ENCODE measurements at places on chromosomes 11 and 22. TPM values are rescaled to one million over a fixed set of nuclear protein-coding genes. Genes with fewer than 3 reads are reported as not detected.

GRCh38 chr11:26806219-26806618, 84.4 kb upstream of the SLC5A12 start:
- no peak for DNase-seq
- H3K36me3 ChIP-seq = no peaks in the 10 kb centered on the region
- no peak overlapping the region for H3K27ac ChIP-seq
- H3K4me1 ChIP-seq = no peaks in the 10 kb centered on the region
- H3K4me3 ChIP-seq = no peak overlapping the region

GRCh38 chr22:18090286-18090685, 12.5 kb downstream of the PEX26 start:
- peak overlapping the region; percentile 92 for H3K27ac ChIP-seq
- DNase-seq = no peak
- H3K27me3 ChIP-seq = no peaks in the 10 kb centered on the region
- peaks cover 24% of the 10 kb centered on the region for H3K4me1 ChIP-seq

DNA sequence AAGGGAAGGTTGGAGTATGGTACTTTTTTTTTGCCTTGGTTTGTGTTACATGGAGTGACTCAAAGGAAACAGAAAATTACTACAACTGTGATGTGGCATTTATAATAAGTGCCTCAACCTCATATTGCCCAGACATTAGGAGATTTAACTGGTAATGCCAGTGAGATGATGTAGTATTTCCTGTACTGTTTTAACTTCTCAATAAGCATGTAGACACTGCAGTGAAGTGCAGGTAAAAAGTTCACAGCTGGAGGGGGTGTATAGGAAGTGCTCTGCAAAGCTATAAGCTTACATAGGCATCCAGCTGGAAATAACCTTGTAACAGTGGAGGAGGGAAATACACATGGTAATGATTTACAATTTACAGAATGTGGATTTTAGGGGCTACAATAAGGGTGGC, 138.2 kb upstream of the MTMR2 start:
- H3K4me1 ChIP-seq = peaks cover 36% of the 10 kb centered on the region
- H3K36me3 ChIP-seq = peaks cover 4% of the 10 kb centered on the region
- no peak for DNase-seq
- H3K27me3 ChIP-seq = no peaks in the 10 kb centered on the region
- peak overlapping the region; percentile 91 for H3K27ac ChIP-seq

GRCh38 chr11:108221911-108222573, 396 bp downstream of the NPAT start:
- peaks cover 59% of the 10 kb centered on the region for H3K4me1 ChIP-seq
- DNase-seq = peak; percentile 21
- H3K36me3 ChIP-seq = peaks cover 5% of the 10 kb centered on the region
- H3K4me3 ChIP-seq = no peak overlapping the region
- H3K27me3 ChIP-seq = no peaks in the 10 kb centered on the region
- no peak overlapping the region for H3K27ac ChIP-seq

Gene SMTNL1
- not detected for total RNA-seq

DNA sequence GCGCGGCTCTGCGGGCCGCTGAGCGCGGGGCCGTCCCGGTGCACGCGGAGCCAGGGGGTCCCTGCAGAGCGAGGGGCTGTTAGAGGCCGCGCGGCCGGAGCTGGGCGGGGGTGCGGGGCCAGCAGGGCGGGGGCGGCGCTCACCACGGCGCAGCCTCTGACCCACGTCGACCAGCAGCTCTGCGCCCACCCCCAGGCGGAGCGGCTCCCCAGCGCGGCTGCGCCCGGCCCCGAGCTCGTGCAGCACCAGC, 385 bp upstream of the SCO2 start:
- peaks cover 26% of the 10 kb centered on the region for H3K4me1 ChIP-seq
- peak overlapping the region; percentile 92 for H3K4me3 ChIP-seq
- H3K36me3 ChIP-seq = no peaks in the 10 kb centered on the region
- H3K27ac ChIP-seq = peak overlapping the region; percentile 93

GRCh38 chr11:16792426-16792825, 54.0 kb downstream of the C11orf58 start:
- H3K36me3 ChIP-seq = no peaks in the 10 kb centered on the region
- H3K4me1 ChIP-seq = peaks cover 28% of the 10 kb centered on the region
- peak overlapping the region; percentile 95 for H3K27ac ChIP-seq
- no peak for DNase-seq

GRCh38 chr11:27281276-27281675, 81.7 kb downstream of the CCDC34 start:
- H3K27me3 ChIP-seq = peaks cover 18% of the 10 kb centered on the region
- H3K4me1 ChIP-seq = no peaks in the 10 kb centered on the region
- no peaks in the 10 kb centered on the region for H3K36me3 ChIP-seq
- DNase-seq = no peak
- no peak overlapping the region for H3K27ac ChIP-seq
- H3K4me3 ChIP-seq = no peak overlapping the region

- no peak overlapping the region for H3K4me3 ChIP-seq
- no peak for DNase-seq
- H3K36me3 ChIP-seq = no peaks in the 10 kb centered on the region
- no peaks in the 10 kb centered on the region for H3K4me1 ChIP-seq
Measured at GRCh38 chr11:110947096-110947495, 234.9 kb upstream of the ARHGAP20 start.

GRCh38 chr11:99554232-99554903, 533.6 kb downstream of the CNTN5 start:
- no peaks in the 10 kb centered on the region for H3K36me3 ChIP-seq
- H3K27ac ChIP-seq = no peak overlapping the region
- no peaks in the 10 kb centered on the region for H3K27me3 ChIP-seq
- no peaks in the 10 kb centered on the region for H3K4me1 ChIP-seq
- no peak overlapping the region for H3K4me3 ChIP-seq

Gene VPREB1
- total RNA-seq = not detected

GRCh38 chr11:17558916-17559315, 11.9 kb downstream of the OTOG start:
- H3K27me3 ChIP-seq = peaks cover 50% of the 10 kb centered on the region
- peaks cover 4% of the 10 kb centered on the region for H3K4me1 ChIP-seq
- DNase-seq = no peak
- H3K36me3 ChIP-seq = no peaks in the 10 kb centered on the region

Gene ZBTB16
- total RNA-seq = 20.7 TPM

- H3K4me3 ChIP-seq = peak overlapping the region; percentile 55
- H3K4me1 ChIP-seq = peaks cover 9% of the 10 kb centered on the region
- no peak overlapping the region for H3K27ac ChIP-seq
- H3K27me3 ChIP-seq = peaks cover 24% of the 10 kb centered on the region
- H3K36me3 ChIP-seq = no peaks in the 10 kb centered on the region
Measured at GRCh38 chr11:78645226-78646202, 70.8 kb upstream of the NARS2 start.

DNA sequence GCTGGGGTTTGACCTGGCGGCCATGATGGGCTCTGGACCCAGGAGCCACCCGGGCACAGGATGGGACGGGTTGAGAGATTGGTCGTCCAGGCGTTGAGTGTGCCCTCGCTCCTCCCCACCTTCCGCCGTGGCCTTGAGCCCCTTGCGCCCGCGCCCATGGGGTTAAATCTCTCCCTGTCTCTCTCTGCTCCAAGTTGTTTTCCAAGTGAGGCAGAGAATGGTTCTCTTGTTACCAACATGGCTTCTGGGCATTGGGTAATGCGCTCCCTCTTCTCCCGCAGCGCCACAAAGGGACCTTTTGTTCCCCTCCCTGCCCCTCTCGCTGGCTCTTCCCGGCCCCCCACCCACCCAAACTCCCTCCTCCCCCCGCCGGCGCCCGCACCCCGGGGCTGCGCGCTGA, 18.8 kb upstream of the PICK1 start:
- H3K36me3 ChIP-seq = peaks cover 6% of the 10 kb centered on the region
- H3K4me3 ChIP-seq = no peak overlapping the region
- H3K27me3 ChIP-seq = peaks cover 17% of the 10 kb centered on the region
- H3K27ac ChIP-seq = no peak overlapping the region

- H3K4me1 ChIP-seq = no peaks in the 10 kb centered on the region
- H3K4me3 ChIP-seq = no peak overlapping the region
- no peak overlapping the region for H3K27ac ChIP-seq
- no peaks in the 10 kb centered on the region for H3K36me3 ChIP-seq
- DNase-seq = no peak
- H3K27me3 ChIP-seq = no peaks in the 10 kb centered on the region
Measured at GRCh38 chr22:19981171-19981960, 35.3 kb downstream of the ARVCF start.

GRCh38 chr11:126355324-126355925, at the start of gene ST3GAL4:
Gene ST3GAL4 (plus strand): TSS chr11:126355686. CDS start chr11:126406156, 50,470 bp downstream.
- H3K36me3 ChIP-seq = no peaks in the 10 kb centered on the region
- peaks cover 21% of the 10 kb centered on the region for H3K4me1 ChIP-seq
- peak within 1 kb of the TSS; percentile 78 for H3K27ac ChIP-seq
- DNase-seq = peak; percentile 13
- no peaks in the 10 kb centered on the region for H3K27me3 ChIP-seq
- H3K4me3 ChIP-seq = peak within 1 kb of the TSS; percentile 90

DNA sequence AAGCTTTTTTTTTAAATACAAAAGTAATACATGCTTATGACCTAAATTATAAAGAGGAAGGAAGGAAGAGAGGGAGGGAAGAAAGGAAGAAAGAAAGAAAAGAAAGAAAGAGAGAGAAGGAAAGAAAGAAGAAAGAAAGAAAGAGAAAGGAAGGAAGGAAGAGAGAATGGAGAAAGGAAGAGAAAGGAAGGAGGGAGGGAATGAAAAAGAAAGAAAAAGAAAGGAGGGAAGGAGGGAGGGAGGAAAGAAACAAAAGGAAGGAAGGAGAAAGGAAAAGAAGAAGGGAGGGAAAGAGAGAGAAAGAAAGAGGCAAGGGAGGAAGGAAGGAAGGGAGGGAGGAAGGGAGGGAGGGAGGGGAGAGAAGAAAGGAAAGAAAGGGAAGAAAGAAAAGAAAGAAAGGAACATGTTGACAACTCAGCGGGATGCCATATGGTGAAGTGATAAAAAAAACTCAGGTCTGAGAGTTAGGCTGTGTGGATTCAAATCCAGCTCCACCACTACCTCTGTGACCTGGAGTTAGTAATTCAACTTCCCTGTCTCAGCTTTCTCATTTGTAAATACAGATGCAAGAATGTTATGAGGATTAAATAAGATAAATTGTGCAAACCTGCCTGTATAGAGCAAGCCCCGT, 9.6 kb upstream of the EED start:
- peaks cover 2% of the 10 kb centered on the region for H3K4me1 ChIP-seq
- DNase-seq = no peak
- no peaks in the 10 kb centered on the region for H3K36me3 ChIP-seq
- H3K4me3 ChIP-seq = no peak overlapping the region

Gene PKDREJ
- total RNA-seq = not detected

DNA sequence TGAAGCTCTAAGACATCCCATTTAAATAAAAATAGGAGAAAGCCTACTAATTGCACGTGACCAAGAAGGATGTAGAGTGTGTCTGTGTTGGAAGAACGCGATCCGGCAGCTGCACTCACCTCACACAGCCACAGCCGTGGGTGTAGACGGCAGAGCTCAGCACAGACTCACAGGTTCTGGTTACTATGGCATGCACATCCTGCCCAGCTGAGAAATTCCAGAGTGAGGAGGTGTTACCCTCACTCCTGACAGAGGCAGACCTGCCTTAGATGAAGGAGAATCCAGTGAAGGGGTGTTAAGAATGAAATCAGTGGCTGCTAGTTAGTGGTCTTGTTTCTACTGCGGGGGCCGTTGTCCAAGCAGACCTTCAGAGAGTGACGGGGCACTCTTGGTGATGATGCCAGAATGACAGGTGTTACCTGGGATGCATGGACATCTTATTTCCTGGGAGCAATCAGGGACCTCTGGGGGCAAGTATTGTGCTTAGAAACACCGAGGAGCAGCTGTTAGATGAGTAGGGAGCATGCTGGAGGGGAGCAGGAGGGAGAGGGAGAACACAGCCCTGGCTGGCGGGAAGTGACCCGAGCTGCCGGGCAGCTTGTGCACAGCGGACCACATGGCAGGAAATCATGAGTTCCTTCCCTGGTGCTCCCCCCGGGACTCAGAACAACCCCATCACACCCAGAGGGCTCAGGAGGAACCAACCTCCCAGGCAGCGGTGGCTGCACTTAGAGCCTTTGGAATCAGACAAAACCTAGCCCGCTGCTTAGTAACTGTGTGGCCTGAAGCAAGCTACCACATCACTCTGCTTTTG, 12.3 kb downstream of the KCNJ5 start:
- H3K4me3 ChIP-seq = peak overlapping the region; percentile 83
- no peaks in the 10 kb centered on the region for H3K36me3 ChIP-seq
- peaks cover 18% of the 10 kb centered on the region for H3K4me1 ChIP-seq
- no peak for DNase-seq
- H3K27me3 ChIP-seq = peaks cover 36% of the 10 kb centered on the region
- peak overlapping the region; percentile 16 for H3K27ac ChIP-seq

DNA sequence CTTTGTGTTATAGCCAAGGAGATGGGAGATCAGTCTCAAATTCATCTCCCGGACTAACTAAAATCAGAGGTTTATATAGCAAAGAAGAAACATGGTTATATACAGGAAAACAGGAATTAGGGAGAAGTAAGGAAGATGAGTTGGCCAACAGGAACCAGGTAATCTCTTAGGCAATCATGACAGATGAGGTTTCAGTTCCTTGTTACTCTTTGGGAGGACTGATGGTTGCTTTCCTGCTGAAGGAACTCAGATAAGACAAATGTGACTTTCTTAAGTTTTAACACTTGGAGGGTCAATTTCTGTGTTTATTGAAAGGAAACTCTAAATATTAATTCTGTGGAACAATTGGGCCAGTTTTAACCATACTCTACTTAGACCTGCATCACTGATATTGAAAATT, 1072.0 kb upstream of the CNTN5 start:
- H3K27me3 ChIP-seq = no peaks in the 10 kb centered on the region
- H3K36me3 ChIP-seq = no peaks in the 10 kb centered on the region
- no peak overlapping the region for H3K4me3 ChIP-seq
- H3K27ac ChIP-seq = no peak overlapping the region
- H3K4me1 ChIP-seq = no peaks in the 10 kb centered on the region

- no peak for DNase-seq
- no peak overlapping the region for H3K4me3 ChIP-seq
- H3K4me1 ChIP-seq = no peaks in the 10 kb centered on the region
Measured at GRCh38 chr11:24833573-24833972, 336.7 kb downstream of the LUZP2 start.

Gene ROBO4
- total RNA-seq = not detected

DNA sequence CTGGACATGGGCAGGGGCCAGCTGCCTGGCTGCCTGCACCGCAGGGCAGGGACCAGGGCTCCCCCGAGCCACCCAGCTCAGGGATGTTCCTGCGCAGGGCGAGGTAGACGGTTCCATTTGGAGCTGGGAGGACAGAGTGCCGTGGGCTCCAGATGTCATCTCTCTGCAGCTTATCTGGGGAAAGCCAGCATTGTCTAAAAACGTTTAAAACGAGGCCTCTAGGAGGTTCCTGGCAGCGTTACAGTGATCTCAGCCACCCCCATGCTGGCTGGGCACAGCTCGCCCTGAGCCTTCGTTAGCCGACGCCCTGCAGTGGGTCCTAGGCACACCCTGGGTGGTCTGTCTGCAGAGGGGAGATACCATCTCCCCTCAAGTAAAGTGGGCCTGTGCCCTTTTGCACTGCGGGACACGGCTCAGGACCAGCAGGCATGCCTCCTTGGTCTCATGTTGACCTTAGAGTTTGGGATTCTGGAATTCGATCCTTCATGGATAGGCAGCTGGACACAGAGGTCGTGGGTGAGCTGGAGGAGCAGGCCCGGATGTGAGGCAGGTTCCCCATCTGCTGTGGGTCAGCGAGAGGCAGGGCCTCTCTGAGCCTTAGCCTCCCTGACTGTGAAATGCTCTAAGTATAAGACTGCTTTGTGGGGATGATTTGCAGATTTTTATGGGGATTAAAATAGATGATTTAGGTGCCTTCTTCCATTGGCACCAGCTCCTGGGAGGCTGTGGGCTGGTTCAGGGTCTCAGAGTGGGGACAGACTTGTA, 14.1 kb downstream of the SYNGR1 start:
- no peaks in the 10 kb centered on the region for H3K36me3 ChIP-seq
- no peaks in the 10 kb centered on the region for H3K27me3 ChIP-seq
- no peak for DNase-seq
- peak overlapping the region; percentile 79 for H3K27ac ChIP-seq

Gene CADM1
- 0.81 TPM for total RNA-seq

Gene OR4C45
- not detected for total RNA-seq

GRCh38 chr11:65851811-65852507, 6.0 kb downstream of the CFL1 start:
- no peaks in the 10 kb centered on the region for H3K27me3 ChIP-seq
- H3K36me3 ChIP-seq = peaks cover 3% of the 10 kb centered on the region
- peaks cover 28% of the 10 kb centered on the region for H3K4me1 ChIP-seq
- DNase-seq = no peak
- no peak overlapping the region for H3K4me3 ChIP-seq

Data from T-helper 17 cell (primary cell).